ENCODE measurements at places on chromosomes 12 and 14.

DNA sequence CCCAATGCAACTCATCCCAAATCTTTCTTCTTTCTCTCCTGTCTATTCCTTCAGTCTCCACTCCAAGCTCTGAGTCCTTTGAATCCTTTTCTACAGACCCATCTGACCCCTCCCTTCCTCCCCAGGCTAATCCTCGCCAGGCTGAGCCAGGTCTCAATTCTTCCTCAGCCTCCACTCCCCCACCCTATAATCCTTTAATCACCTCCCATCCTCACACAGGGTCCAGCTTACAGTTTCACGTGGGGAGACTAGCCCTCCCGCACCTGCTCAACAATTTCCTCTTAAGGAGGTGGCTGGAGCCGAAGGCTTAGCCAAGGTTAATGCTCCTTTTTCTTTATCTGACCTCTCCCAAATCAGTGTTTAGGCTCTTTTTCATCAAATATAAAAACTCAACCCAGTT is 63.8 kb downstream of the MOK start:
- no peak for DNase-seq

DNA sequence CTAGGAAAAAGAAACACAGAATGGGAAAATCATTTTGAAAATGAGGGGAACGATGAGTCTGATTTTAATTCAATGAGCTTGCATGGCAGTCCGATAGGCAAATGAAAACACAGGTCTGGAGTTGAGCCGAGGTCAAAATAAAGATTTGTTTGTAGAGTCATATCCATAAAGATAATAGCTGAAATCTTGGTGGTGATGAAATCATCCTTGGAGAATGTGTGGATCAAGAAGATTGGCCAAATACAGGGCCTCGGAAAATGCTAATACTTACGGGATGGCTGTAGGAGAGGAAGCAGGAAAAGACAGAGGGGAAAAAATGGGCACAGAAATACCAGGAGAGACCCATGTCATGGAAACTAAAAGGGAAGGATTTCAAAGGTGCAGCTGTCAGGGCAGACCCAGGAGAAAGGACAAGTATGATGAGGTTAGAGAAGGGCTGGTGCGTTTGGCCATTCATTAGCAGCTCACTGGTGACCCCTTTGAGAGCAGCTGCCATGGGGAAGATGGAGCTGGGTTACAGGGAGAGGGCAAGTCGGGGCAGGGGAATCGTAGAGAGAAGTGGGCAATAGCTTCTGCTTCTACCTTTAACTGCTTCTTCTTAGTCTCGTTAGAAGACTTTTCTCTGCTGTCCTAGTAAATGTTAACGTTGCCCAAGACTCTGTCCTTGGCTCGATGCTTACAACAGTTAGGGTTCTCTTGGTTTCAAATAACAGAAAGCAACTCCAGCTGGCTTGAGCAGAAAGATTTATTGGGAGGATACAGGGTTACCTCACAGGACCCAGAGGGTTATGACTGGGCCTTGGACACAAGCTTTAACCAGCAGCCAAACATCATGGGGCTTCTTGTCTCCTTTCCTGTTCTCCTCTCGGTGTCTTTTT is 161.8 kb downstream of the EFCAB11 start:
- no peak for DNase-seq

GRCh38 chr14:92407410-92407809 is 84.4 kb downstream of the SLC24A4 start:
- no peak for DNase-seq

DNA sequence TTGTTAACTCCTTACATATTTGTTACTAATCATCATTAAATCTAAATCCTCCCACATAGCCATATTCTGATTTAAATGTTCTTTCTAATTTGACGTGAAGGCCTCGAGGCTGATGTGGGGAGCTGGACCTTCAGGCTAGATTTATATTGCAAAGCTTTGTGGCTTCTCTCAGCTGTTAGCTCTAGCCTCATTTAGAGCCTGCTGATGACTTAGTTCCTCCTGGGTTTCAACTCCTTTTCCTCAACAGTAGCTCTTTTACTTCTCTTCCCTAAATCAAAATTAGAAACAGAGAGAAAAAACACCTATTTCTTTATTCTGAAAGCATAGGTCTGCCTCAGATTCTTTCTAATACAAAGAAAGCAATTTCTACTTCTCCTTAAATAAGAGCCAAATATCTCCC is 477.5 kb upstream of the CCDC196 start:
- no peak for DNase-seq

Data from DMS53 (cell line).